ENCODE measurements at places on chromosomes 6 and 20.

- DNase-seq: no peak
Measured at GRCh38 chr6:74113901-74114300, 417.9 kb downstream of the CD109 start.

GRCh38 chr20:34549291-34549928 lies 9.1 kb upstream of the MAP1LC3A start:
- DNase-seq: no peak

DNA sequence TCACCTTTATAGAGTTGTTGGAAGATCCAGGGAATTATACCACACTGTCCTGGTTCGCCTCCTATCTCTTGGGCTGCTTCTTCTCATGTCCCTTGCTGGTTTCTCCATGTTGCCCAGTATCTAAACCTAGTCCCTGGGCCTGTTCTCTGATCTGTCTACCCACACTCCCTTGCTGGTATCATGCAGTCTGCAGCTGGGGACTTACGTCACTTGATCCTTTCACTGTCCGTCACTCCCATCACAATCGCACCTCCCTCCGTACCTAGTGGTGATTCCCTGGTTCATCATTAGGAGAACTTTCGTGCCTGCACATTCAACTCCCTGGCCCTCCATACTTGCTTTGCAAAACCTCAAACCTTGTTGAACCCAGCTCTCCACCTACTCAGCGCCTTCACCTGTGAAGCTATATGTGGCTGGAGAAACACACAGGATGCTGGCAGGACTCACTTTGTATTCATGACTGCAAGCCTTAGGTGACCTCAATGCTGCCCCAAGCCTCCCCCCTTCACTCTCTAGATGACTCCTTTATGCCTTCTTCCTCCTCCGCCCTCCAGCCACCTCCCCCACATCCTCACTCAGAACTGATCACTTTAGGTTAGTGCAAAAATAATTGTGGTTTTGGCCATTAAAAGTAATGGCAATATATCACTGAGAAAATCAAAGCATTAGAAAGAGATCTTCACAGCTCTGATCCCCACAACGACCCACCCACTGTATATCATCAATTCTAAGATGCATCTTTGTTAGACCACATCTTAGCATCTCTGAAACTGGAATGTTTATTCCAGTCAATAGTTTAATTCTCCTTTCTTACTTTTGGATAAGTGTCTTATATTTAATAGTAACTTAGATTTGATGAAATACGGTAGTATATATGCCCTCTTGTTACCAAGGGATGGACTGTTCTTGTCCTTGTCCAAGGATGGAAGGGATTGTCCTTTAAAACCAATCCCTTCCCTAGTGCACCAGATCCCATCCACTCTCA lies 26.4 kb downstream of the GDAP1L1 start:
- DNase-seq: no peak

DNA sequence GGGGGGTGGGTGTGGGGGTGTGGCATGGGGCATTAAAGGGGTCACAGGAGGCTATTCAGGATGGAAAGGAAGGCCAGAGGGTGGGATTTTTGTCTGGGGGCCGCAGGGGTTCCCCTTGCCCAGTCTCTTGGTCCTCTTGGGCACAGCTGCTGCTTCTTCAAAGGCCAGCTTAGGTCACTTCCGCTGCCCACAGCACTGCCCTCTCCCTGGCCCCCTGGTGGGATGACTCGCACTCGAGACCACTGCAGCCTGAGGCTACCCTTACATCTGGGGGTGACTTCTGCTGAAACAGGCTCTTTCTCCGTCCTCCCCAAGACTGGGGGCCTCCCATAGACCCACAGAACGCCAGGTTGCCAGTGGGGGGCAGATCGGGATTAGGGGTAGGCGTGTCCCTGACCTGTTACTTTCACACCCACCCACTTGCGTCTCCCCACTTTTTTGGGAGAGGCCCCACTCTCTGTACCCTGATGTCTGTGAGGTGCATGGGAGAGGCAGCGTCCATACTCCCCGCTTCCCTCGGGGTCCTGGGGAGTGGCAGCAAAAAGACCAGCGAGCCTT lies 1.3 kb downstream of the LKAAEAR1 start:
- DNase-seq: no peak

- DNase-seq: no peak
Measured at GRCh38 chr20:2838847-2839671, 1.4 kb downstream of the PCED1A start.

- DNase-seq: no peak
Measured at GRCh38 chr20:62405108-62405980, 1.7 kb downstream of the CABLES2 start.

DNA sequence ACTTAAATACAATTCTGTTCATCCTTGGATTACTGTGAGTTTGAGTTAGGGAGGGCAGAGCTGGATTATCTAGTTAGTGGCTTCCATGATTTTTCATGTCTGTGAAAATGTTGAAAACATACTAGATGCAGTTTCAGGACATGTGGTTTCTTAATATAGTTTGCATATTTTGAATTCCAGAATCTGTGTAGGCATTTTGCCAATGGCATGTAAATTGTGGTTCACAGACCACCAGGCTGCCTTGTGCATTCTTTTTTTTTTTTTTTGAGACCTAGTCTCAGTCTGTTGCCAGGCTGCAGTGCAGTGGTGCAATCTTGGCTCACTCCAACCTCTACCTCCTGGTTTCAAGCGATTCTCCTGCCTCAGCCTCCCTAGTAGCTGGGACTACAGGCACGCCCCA lies 42.8 kb downstream of the CDC5L start:
- DNase-seq: no peak

- no peak for DNase-seq
Measured at GRCh38 chr6:84492241-84493165, 265.1 kb upstream of the CEP162 start.

DNA sequence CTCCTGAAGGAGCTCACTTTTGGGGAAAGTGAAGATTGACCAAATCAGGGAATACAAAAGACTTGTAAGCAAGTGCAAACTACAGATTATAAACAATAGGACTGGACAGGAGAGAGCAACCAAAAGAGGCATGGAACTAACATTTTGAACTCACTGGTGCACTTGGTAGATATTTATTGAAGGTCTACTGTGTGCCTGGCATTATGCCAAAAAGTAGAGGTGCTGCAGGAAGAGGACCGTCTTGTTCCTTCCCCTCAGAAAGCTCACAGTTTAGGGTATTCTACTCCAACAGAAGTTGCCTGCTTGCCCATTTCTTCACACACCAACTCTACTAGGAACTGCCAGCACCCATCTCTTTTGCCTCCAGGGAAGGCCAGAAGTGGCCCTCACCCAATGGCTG lies 10.0 kb upstream of the TSHZ2 start:
- DNase-seq: no peak

- no peak for DNase-seq
Measured at GRCh38 chr6:82145926-82146452, 101.6 kb downstream of the IBTK start.

GRCh38 chr6:116011520-116011919 lies 49.2 kb downstream of the FRK start:
- DNase-seq: no peak

DNA sequence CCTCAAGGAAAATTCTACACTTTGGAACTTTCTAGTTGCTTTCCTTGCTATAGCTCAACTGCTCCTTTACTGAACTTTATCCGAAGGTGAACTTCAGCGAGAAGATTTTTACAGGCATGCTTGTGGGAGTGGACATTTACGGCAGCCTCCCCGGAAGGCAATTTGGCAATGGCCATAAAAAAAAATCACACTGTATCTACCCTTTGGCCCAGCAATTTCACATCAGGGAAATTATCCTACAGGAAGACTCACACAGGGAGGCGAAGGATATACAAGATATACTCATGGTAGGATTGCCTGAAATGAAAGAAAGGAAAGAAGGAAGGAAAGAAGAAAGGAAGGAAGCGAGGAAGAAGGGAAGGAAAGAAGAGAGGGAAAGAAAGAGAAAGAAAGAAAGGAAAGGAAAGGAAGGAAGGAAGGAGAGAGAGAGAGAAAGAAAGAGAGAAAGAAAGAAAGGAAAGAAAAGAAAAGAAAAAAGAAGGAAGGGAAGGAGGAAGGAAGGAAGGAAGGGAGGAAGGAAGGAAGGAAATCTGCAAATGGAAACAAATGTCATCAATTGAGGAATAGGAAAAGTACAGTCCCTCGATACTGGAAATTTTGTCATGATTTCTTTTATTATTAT lies 25.7 kb downstream of the OVOL2 start:
- DNase-seq: no peak

DNA sequence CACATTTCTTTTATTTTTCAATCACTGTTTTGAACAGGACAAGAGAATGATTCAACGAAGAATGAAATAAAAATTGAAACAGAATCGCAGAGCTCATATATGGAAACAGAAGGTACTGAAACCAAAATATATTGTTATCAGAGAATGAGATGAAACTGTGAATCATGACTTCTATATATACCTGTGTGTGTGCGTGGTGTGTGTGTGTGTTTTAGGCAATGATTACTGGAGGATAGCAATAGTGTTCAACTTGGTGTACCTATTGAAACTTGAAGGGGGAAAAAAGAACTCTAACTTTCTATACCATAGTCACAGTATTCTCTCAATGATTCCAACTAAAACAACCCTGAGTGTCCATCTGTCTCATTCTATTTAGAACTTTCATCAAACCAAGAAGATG lies 586.6 kb downstream of the KIF16B start:
- peak; percentile 16 for DNase-seq

DNA sequence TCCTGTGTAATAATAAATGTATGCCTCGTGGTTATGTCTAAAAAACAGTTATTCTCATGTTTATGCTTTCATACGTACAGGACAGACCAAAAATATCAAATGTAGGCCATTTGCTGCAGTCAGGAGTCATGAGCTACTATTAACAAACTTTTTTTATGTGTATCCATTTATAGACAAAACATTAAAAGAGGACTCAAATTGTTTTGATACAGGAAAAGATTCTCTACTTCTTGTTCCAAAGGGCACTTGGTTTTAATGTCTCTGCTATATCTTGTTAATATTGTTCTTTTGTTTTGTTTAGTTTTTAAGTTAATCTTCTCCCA lies 155.2 kb downstream of the ZDHHC14 start:
- DNase-seq: no peak

DNA sequence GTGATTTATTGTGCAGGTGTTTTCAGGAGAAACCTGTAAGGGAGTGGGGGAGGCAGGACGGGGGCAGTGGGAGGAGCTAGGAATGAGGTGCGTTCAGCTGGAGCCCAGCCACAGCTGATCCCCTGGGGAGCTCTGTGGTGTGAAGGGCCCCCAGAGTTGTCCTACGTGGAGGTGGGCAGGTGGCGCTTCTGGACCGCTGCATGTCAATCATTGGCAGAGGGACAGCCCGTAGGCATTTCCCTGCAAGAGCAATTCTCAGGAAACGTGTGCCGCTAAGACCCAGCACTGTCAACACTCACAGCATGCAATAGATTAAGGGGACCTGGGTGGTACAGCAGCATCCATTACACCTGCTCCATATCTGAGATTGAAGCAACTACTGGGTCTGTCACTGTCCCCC lies 88.0 kb downstream of the PRND start:
- no peak for DNase-seq

GRCh38 chr6:164152611-164153010 lies 738.1 kb downstream of the QKI start:
- no peak for DNase-seq
